Kidney (tissue), 22 donors: ENCODE measurements at places on chromosomes 4 and X. TPM values are rescaled to one million over a fixed set of nuclear protein-coding genes. Genes with fewer than 3 reads are reported as not detected.

DNA sequence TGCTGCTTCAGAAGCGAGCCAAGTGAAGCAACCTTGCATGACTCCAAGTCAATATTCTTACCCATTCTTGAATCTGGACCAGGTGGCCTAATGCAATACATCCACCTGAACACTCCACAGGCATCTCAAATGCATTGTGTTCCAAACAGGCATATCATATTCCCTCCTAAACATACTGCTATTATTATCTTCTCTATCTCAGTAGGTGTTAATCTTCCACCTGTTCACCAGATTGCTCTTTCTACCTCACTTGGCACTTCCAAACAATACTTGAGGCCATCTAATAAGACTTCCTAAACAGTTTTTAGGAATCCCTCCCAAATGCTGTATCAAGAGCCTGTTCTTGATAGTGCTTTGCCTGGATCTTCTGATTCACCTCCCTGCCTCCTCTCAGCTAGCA is 90.7 kb downstream of the GPRIN3 start:
- no peak for DNase-seq

DNA sequence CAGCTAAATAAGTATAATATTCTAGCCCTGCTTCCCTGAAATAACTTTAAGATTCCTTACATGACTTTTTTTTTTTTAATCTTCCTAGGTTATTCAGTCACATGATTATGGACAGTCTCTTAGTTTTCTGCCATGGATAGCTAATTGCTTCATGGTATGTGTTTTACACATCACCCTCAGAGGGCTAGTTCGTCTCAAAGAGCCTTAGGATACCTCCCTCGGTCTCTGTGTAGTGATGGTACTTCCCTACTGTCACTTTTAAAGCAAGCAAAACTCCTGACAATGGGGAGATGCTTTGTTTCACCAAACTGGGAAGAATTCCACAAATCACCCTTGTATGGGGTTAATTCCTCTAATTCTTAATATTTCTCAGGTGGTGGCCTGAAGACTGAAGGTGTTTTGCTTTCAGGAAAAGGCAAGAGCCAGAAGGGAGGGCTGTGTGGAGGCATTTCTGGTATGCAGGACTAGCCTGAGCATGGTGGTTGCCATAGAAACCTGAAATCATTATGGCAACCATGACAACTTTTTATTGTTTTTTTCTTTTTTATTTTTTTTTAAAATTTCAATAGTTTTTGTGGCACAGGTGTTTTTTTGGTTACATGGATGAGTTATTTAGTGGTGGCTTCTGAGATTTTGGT is 70.4 kb downstream of the BEX3 start:
- DNase-seq = peak; percentile 29

DNA sequence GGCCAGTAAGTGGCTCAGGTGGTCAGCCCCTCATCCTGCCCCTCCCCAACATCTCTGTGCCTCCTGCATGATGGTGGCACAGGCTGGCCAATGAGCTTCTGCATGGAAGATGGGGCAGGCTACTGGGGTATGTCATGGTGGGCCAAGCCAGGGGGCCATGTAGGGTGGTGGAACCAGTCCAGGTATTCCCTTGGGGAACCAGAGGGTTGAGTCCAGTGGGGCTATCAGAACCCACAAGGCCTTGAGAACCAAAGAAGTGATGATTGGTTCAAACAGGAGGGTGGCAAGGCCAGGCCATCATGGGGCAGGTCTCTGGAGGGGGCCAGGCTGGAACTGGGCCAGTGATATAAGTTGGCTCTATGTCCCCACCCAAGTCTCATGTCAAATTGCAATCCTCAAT is 18.8 kb upstream of the PPP2R2C start:
- DNase-seq = no peak

DNA sequence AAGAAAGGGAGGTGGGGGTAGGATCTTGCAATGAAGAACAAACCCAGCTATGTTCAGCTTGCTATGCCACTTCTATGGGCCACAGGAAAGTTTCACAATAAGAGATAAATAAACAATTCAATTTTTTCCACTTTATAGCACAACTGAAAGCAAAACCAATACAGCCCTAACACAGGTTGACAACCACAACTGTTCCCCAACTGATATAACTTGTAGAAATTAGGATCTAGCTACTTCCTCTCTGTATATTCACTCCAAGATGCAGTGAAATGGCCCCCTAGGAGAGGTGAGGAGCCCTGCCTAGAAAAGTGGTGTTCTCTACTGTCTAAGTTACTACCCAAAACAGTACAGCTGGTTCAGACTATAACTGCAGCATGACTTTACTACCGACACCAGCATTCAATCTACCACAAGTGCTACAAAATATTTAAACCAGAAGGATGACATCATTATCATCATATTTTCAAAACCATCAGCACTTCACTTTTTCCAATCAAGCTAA is 77.0 kb downstream of the FBXW7 start:
- no peak for DNase-seq

- DNase-seq = no peak
These were observed 433.5 kb downstream of the AFF2 start for GRCh38 chrX:148933881-148934280.

DNA sequence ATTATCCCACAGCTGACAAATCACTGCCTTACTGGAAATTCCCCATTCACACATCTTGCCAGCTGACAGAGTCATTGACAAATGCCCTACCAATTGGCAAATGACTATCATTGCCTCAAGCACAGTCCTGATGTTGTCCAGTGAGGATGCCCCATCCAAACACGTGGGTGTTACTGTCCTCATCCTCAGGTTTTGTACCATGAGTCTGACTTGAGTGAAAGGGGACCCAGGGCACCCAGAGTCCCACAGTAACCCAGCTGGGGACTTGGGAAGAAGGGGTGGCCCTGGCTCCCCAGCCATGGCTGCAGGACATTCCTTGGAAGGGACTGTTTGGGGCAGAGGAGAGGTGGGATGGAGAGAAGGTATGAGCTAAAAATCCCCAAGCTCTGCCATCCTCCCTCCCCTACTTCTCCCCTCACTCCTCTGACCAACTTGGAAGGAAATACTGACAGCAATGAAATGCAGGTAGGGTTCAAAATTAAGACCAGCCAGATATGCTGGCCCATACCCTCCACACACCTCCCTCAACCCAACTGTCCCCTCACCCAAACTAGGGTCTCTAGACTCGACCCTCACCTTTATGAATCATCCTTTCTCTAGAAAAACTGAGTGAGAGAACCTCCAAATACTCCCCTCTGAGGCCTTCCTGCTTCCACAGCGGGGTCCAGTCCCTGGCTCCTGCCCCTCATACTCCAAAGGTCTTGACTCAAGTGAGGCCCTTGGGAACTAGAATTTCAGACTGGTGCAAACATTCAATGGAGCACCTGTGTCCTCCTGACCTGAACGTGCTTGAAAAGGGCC is 5.1 kb downstream of the TIMP1 start:
- DNase-seq = no peak

- no peak for DNase-seq
These were observed 23.3 kb downstream of the ZNF280C start for GRCh38 chrX:130245441-130245840.

GRCh38 chrX:30627818-30628652 is 25.2 kb upstream of the GK start:
- no peak for DNase-seq

DNA sequence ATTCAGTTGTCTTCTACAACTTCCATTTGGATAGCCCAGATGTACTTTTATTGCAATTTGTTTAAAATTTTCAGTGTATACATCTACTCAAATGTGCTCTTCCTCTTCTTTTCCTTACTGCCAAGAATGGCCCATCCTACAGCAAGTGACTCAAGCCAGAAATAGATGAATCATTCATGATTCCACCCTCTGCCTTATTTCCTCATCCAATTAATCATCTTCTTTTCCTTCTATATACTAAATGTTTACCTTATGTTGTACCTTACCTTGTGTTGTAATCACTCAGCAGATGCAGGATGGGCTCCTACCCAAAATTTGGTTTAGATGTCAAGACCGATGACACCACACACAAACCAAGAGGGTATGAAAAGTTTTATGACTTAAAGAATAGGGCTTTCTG is 437.8 kb downstream of the GRXCR1 start:
- no peak for DNase-seq

DNA sequence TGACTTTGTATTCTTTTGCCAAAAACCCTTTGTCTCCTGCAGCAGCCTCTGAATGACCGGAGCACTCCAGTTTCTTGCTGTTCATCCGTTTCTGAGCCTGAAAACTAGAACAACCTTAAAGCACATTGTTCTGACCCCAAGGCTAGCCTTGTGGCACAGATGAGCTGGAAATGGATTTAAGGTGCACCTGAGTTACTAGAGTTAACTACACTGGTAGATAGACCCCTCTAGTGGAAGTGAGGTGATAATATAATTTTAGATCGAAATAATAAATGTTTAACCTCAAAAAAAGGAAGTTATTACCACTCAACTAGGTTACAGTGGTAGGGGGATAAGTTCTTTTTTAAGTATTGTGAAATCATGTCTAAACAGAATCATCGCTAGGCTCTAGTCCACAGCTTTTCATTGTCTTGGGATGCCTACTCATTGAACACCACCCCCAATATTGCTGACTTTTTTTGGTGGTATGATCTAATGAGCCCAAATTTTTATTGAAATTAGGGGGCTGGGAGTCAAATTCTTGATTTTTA is 2.7 kb downstream of the PLS3 start:
- DNase-seq = no peak

GRCh38 chr4:88743696-88744095 is 46.1 kb upstream of the NAP1L5 start:
- no peak for DNase-seq

DNA sequence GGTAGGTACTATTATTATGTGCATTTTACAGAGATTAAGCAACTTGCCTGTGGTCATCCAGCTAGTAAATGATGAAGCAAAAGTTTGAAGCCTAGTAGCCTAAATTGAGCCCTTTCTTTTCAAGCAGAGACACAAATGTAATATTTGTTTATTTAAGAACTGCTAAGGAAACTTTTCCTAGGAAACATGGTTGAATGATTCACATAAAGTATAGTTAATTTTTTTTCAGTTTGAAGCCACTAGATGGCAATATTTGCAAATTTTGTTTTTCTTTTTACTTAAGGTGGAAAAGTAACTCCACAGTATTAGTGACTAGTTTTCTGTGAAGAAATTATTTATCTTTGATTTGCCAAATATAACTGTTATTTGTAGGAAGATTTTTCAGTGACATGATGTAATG is 52.8 kb upstream of the ANKRD17 start:
- DNase-seq = no peak

Gene NWD2
- polyA plus RNA-seq = not detected

Gene AMTN
- polyA plus RNA-seq = not detected

Gene MTTP
- polyA plus RNA-seq = 5.8 TPM

Gene ATP8A1
- polyA plus RNA-seq = 4.6 TPM

Gene SLC6A8
- polyA plus RNA-seq = 79.7 TPM
